NCI-H187 (cell line): ENCODE measurements at places on chromosomes 6 and 20.

GRCh38 chr6:169291646-169292337 is 38.1 kb upstream of the THBS2 start:
- DNase-seq, result no peak

- DNase-seq, result no peak
Observed at GRCh38 chr6:16388488-16388887, 150.1 kb downstream of the GMPR start.

DNA sequence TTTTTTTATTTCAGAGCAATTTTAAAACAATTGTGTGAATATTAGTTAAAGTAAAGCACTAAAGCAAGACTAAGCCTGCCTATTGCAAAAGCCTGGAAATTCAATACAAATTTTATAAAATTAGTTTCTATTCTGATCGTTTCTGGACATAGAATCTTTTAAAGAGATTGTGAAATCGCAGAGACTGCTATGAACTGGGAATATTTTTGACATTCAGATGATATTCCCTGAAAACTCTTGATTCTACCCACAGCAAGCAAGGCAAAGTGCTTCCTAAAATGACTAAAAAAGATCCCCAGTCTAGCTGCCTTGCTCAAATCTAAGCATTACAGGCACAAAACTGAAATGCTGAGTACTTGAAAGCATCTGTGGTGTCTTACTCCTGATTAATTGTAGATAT is 187.6 kb upstream of the CEP162 start:
- DNase-seq, result no peak

GRCh38 chr6:13103169-13103568 is 225.2 kb downstream of the TBC1D7 start:
- no peak for DNase-seq

DNA sequence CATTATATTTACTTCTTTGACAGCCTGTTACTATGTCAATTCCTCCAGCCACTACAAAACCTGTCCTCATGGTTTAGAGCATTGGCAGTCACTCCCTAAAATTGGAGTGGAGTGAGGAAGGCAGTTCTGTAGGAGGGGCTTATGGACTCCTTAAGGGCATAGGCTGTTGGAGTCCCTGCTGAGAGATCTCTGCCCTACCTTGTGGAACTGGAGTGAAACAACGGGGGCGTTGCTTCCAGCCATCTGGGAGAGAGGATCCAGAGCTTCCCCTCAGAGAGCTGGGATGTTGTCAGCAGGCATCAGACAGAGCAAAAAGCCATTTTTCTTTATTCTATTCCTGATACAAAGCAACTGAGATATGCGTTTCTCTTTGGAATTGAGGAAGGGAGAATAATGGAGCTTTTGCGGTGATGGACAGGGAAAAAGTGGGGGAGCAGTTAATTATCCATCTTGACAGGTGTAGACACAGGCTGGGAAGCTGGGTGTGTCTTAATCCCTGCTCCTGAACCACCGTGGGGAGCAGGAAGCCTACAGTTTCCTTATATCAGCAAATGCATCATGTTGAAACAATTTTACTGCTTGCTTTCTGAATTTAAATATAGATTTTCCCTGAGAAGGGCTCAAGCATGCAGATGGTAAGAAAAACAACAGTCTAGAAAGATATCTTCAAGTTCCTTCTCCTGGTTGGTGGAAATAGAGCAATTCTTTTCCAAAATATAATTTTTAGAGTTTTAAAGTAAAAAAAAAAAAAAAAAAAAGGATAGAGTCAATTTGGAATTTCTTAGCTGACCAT is 402.5 kb downstream of the PLCB1 start:
- DNase-seq, result no peak

GRCh38 chr20:49344975-49345374 is 67.1 kb upstream of the ZNFX1 start:
- no peak for DNase-seq

- DNase-seq, result no peak
Observed at GRCh38 chr6:958488-958887, 265.5 kb upstream of the EXOC2 start.

DNA sequence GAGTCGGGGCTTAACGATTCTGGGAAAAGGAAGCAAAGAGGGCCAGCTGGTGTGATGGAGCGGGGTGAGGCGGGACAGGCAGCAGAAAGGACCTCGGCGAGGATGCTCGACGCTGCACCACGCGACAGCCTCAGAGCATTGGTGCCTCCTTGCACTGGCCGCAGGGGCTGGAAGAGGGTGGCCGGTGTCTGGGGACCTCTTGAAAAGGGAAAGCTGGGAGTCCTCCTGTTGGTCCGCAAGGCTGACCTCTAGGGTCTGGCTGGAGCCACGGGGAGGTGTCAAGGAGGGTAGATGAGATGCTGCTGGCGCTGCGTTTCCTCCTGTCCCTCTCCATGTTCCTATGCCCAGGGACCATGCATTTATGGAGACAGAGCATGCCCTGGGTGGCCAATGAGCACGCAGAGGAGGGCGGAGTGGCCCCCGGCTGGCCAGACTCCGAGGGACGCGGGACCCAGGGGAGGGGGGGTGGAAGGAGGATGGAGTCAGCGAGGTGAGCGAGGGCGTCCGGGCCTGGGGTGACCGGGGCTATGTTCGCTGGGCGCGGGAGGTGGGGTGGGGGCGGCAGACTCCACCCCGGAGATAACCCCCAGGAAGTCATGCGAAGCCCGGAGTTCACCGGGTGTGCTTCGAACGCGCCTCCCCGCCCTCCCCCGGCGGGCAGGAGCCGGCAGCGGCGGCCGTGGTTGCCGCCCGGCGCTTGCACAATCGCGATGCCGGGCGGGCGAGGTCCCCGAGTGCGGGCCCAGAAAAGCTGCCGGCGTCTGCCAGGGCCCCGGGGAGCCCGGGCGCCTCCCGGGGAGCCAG is at the start of gene CYP24A1:
TSS of gene CYP24A1 (minus strand) at position 334 of the 804 bp plus-strand sequence. CDS start 407 bp downstream, outside the sequence.
- no peak for DNase-seq

- DNase-seq, result no peak
Observed at GRCh38 chr20:45416917-45417316, 976 bp downstream of the PIGT start.

DNA sequence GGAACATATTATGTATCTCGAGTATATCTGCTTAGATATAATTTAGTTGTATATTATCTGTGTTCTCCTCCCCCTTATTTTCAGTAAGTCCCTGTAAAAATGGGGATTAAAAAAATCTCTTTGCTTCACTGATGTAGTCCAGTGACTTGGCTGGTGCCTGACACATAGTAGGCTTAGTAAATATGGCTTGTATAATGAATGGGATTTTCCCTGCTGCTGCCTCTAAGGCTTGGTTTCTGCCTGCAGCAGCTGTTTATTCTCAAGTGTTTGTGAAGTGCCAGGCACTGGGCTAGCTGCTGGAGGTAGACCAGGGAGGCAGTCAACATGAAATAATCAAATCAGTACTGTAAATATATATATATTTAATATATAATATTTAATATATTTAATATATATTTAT is 1.6 kb upstream of the ZFP64 start:
- DNase-seq, result no peak

DNA sequence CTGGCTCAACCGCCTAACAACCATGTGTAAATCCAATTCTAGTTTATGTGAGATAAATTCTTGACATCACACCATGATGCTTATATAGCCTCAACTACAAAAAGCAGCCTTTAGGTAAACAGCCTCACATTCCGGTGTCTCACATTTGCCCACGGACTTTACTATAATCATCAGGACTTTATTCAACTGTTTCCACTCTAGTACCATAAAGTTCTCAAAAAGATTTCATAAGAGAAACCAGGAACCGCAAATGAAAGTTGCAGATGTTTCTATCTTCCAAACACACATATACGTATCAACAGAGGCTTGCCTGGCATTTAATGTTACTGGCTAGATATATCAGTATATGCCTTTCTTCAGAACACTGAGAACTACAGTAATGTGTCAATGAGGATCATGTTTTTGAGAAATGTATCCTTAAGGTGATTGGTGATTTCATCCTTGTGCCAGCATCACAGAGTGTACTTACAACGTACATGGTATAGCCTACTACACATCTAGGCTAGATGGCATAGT is 80.0 kb downstream of the EPB41L2 start:
- no peak for DNase-seq

- DNase-seq, result no peak
Observed at GRCh38 chr20:51016521-51016920, 6.4 kb downstream of the KCNG1 start.

- no peak for DNase-seq
Observed at GRCh38 chr6:80544976-80545722, 438.7 kb downstream of the BCKDHB start.

- DNase-seq, result no peak
Observed at GRCh38 chr6:145808239-145808638, 6.4 kb downstream of the FBXO30 start.

- DNase-seq, result no peak
Observed at GRCh38 chr6:68730291-68731054, 95.4 kb downstream of the ADGRB3 start.

DNA sequence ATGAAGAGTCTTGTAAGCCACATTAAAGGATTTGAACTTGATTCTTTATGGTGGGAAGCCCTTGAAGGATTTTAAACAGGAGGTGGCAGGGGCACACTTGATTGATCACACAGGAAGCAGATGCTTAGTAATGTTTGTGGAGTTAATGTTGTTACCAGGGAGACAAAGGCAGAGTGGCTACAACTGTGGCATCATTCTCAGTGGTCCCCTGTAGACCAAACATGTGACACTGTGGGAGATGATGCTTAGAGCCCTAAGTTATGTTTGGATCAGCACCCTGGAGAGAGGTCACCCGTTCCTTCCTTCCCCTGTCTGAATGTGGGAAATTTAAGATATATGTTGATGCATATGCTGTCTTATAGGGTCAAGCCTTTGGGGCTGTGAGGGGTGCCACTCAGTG is 53.2 kb downstream of the EIF2S2 start:
- no peak for DNase-seq

DNA sequence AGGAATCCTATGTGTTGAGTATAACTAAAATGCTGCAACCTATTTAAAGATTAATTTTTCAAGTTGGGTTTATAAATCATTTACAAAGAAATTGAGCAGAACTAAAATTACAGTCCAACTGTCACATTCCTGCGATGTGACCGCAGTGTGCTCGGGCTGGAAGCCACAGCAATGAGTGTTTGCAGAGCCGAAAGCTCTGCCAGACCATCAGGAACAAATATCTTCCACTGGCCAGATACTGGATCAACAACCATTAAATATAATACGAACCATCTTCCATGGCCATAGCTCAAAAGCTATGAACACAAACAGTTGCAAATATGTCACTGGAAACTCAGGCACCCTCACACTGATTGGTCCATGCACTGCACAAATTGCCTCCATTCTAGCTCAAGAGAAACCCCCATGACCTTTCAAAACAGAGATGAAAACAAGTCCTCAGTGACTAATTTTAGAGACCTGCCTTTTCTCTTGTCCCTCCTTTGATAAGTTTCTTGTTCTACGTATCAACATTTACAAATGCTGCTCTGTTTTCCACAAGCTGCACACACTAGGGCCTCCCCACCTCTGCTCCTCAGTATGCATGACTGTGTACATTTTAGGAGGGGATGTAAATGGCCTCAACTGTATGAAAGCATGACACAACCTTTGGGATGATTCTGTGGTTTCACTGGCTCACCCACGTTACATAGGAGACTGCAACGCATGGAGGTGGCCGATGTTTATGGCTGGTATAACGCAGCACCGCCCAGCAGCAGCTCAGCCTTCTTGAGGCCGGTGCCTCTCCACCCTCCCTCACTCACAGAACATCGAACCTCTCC is 171.7 kb downstream of the WDR27 start:
- no peak for DNase-seq

- DNase-seq, result no peak
Observed at GRCh38 chr6:71049198-71049770, 92.4 kb upstream of the B3GAT2 start.

- no peak for DNase-seq
Observed at GRCh38 chr6:106106276-106107042, 20.3 kb downstream of the PRDM1 start.

DNA sequence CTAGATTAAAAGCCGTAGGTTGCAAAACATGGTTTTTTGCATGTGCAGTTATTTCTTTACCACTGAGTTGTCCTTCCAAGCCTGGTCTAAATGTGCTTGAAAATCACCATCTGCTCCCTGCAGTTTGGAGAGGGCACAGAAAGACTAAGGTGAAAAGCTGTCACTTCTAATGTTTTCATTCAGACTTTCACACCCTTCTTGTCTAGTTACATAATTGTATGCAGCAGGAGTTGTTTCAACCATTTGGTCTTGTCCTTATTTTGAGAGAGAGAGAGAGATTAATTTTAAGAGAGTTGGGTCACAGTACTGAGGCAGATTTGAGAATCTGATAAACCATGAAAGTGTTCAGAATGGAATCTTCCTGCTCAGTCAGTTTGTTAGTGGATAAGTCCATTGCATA is 82.5 kb downstream of the ARID1B start:
- no peak for DNase-seq

GRCh38 chr6:122079916-122080315 is 319.5 kb upstream of the HSF2 start:
- DNase-seq, result no peak

GRCh38 chr20:59530782-59531181 is 73.6 kb upstream of the PHACTR3 start:
- no peak for DNase-seq

GRCh38 chr20:23021951-23022350 is 13.2 kb upstream of the SSTR4 start:
- no peak for DNase-seq

DNA sequence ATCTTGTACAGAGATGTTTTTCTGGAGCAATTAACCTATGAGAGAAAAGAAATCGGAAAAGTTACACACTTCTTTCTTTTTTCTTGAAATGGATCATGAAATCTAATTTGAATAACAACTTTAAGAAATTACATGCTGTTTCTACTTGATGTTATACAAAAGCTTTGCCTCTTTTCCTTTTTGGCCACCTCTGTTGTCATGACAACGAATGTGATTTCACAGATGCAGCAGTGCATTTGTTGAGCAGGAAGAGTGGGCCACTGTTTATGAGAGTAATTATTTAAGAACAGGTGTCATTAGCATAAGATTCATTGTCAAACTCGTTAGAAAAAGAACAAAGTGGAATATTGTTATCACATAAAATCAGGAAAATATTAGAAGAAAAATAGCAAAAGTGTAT is 148.3 kb upstream of the IMPG1 start:
- no peak for DNase-seq

GRCh38 chr6:51951924-51952323 is 135.5 kb downstream of the PKHD1 start:
- DNase-seq, result no peak

GRCh38 chr6:43395776-43396175 is 26.3 kb upstream of the ZNF318 start:
- no peak for DNase-seq

DNA sequence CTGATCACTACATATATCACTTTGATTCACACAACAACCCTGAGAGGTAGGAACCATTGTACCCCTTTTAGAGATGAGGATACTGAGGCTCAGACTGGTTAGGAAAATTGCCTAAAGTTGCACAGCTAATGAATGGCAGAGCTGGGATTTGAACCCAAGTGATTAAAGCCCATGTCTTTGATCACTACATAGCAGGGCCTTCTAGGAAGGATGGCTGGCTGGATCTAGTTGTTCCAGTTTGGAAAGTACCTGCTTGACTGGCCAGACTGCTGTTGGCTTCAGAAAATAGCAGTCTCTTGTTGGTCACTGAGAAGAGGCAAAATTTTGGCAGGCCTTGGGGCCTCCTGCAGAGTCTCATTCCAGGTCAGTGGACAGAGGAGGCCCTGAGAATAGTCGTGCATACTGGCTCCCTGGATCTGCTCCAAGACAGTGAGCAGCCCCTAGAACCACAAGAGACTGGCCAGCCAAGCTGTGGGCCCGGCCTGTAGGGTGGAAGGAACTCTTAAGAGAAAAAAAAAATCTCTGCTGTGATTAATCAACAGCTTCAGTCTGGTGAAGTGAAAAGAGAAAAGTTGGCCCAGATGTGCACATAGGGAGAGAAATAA is 17.5 kb downstream of the PPARD start:
- DNase-seq, result no peak

- no peak for DNase-seq
Observed at GRCh38 chr6:151142676-151143075, 97.1 kb upstream of the AKAP12 start.
